Left forelimb (tissue), 1 donor: ENCODE measurements at places on chromosomes 1 and 21.

DNA sequence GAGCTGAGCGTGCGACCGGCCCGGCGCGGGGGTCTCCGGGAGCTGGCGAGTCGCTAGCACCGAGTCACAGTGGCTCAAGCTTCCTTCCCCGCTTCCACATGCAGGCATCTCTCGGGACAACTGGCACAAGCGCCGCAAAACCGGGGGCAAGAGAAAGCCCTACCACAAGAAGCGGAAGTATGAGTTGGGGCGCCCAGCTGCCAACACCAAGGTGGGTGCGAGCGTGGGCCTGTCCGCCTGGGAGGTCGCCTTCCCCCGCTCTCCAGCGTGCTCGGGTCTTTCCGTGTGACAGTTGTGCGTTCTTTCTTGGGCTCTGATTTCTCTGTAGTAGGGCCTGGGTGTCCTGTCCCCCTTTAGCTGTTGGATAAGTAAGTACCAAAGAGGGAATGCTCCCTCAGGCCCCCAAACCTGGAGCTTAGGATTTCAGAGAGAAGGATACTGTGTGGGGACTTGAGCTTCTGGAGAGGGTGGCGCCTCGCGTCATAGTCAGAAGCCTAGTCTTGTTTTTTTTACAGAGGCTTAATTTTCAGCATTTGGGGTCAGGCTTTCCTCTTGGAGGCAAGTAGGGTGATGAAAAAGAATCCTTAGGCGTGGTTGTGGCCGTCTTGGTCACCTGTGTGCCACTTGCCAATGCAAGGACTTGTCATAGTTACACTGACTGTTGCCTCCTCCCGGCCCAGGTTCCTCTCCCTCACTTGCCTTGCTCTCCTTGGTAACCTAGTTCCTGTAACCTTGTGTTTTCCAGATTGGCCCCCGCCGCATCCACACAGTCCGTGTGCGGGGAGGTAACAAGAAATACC is 790 bp downstream of the RPS8 start:
- DNase-seq = no peak

GRCh38 chr1:202901555-202901954 is 12.6 kb upstream of the RABIF start:
- DNase-seq = no peak

DNA sequence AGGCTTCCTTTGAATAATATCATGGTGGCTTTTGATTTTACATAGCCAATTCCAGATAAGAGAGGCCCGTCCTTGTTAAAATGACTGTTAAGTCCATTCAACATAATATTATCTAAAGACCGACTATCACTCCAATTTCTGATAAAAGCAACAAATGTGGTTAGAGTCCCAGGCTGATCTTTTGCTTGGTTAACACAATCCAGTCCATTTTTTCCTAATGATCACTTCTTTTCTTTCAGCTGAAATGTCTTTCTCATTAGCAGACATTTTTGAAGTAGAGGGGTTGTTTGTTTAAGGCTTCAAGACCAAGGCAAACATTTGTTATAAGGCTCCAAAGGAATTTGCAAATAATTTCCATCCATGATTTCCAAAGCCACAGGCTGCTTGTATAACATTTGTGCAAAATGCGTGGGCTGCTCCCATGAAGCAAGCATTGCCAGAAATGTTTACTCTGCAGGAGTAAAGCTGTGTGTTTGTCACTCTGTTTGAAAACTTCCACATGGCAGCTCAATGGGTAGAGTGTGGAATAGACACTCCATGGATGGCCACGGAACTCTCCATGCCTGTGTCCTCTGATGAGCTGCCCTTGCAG is 111.5 kb downstream of the PSMG1 start:
- DNase-seq = no peak

DNA sequence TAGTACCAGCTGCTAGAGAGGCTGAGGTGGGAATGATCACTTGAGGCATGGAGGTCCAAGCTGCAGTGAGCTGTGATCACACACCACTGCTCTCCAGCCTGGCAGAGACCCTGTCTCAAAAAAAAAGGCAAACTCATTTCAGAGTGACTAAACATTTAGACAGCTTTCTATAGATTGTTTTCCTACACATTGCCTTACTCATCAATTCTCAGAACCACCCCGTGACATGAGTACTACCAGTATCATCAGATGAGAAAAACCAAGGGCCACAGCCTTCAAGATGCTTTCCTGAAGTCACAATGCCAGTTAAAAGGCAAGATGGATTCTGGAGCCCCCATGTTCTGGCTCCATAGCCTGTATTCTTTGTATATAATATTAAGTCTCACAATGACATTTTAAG is 22.4 kb upstream of the SMPDL3B start:
- no peak for DNase-seq

DNA sequence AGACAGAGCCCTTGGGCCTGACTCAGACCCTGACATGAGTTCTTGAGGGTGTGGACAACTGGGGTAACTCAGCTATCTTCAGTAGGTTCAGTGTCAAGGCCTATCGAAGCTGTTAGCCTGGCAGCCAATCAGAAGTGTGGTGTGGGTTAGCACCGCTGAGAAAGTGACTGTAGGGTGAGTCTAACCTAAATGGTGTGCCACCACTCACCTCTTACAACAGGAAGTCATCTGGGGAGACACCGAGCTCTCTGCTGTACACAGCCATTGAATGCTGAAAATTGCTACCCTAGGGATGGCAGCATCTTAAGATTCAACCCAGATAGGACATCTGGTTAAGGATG is 44.6 kb downstream of the RASSF5 start:
- no peak for DNase-seq

DNA sequence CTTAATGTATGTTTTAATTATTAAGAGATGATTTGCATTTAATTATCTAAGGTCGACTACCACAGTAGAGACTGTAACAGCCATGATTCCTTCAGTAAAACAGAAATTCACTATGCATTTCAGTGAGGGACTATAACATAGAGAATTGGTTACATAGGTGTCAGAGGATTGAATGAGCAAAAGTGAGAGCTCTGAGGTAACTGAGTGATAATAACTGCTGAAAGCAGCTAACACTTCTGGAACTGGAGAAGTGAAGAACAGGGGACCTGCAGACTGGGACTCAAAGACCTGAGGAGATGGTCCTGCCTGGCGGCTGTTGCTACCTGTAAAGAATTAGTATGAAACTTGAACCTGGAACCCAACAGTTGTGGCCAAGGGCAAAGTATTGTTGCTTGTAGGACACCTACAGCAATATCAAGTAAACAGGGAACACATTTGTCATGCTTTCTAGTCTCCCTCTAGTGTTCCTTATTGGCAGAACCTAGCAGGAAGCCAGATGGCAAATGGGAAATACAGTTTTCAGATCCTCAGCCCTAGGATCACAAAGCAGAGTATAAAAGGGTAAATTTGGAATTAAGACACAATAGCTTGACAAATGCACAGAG is 110.6 kb downstream of the HS2ST1 start:
- DNase-seq = no peak

DNA sequence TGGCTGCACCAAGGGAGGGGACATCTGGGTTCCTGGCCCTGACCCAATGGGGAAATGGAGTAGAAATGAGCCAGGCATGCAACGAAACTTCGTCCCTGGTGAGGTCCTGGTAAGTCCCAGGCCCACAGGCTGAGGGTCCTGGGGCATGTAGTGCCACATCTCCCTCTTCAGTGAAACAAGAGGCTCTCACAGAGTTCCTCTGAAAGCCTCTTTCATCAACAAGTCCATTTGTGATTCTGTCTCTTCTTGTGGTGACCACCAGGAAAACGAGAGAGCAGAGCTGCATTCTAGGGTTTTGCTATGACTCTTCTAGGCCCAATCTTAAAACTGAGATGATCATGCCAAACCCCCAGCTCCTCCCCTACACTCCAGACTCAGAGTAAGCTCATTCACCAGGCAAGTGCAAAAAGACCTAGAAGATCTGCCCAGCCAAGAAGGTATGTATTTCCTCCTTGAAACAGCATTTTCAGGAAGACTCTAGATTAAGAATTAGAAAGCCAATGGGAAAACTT is 24.3 kb upstream of the RNF220 start:
- no peak for DNase-seq

- no peak for DNase-seq
Observed at GRCh38 chr1:237316352-237316751, 274.4 kb downstream of the RYR2 start.

GRCh38 chr1:100354971-100355394 is 2.7 kb downstream of the CDC14A start:
- no peak for DNase-seq

- no peak for DNase-seq
Observed at GRCh38 chr1:21732664-21733063, 50.3 kb downstream of the USP48 start.

GRCh38 chr1:206951318-206952100 is 5.2 kb upstream of the PIGR start:
- DNase-seq = no peak

DNA sequence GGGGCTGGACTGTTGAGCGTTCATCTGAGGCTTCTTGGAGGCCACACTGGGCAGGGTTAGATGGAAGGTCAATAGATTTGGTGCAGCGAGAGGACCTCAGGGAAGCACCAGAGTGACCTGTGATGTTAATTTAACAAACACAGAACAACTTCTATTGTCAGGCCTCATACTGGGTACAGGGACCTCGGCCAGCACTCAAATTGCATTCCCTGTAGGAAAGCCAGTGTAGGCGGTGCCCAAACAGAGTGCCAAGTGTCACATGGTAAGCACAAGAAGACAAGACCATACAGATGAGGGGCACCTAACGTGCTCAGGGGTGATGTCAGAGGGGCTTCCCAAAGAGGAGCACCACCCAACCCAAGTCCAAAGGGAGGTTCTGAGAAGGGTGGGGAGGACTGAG is 1.3 kb downstream of the TMEM269 start:
- no peak for DNase-seq

GRCh38 chr1:109186733-109187086 is 27.0 kb upstream of the SARS1 start:
- DNase-seq = no peak

GRCh38 chr1:91948097-91948496 is 1.1 kb upstream of the BRDT start:
- no peak for DNase-seq

- DNase-seq = no peak
Observed at GRCh38 chr1:237877631-237878030, 13.1 kb downstream of the ZP4 start.

- no peak for DNase-seq
Observed at GRCh38 chr1:62337706-62338631, 18.7 kb upstream of the KANK4 start.

DNA sequence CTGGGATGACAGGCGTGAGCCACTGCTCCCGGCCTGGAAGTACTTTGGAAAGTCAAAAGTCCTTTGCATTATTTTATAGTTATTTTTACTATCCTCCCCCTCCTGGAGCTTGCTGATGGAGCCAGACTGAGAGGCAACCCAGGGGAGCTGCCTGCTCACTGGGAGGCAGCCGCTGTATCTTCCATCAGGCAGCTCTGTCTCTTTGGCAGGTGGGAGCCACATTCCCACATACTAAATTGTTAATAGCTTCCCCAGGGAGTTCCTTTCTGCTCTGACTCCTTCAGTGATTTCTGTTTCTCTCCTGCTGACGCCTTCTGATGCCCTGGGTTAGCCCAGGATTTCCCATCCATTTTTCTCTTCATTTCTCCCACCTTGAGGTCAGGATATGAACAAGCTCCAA is 4.9 kb upstream of the OPRD1 start:
- no peak for DNase-seq

DNA sequence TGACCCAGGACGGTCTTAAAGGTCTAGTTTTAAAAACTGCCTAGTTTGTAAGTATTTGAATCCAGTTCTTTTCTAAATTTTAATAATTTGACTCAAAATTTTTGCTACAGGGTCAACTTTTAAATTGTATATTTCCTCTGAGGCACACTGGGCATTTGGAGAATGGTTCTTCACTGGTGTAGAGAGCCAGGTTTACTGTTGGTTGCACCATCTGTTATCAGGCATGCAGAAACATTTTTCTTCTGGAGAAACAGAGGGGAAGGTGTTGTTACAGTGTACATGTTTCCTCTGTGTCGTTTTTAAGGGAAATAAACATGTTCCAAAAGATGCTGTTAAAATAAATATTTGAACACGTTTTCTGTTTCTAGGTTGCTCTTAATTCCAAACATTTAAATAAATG is 39.0 kb upstream of the RWDD3 start:
- DNase-seq = no peak

DNA sequence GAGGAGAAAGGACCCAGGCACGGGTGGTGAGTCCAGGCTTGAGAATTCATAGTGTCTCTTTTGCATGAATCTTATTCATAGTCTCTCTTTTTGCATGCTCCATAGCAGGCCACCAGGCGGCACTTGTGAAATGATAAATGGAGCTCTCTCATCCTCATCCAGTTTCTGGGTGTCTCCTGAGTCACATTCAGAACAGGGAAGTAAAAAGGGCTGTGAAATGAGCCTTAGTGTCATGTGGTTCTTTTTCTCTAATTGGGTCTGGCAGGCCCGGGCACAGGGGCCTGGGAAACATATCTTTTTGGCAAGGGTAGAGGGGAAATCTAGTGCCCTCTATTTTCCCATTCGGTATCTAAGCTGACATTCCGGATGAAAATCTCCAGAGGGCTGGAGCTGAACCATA is 19.1 kb upstream of the NCF2 start:
- DNase-seq = no peak

- no peak for DNase-seq
Observed at GRCh38 chr21:34732388-34732821, 63.6 kb downstream of the CLIC6 start.
